ENCODE measurements at places on chromosomes 3 and 15.
A peak's percentile ranks its signal among the peaks of the same experiment; 100 is the strongest.

DNA sequence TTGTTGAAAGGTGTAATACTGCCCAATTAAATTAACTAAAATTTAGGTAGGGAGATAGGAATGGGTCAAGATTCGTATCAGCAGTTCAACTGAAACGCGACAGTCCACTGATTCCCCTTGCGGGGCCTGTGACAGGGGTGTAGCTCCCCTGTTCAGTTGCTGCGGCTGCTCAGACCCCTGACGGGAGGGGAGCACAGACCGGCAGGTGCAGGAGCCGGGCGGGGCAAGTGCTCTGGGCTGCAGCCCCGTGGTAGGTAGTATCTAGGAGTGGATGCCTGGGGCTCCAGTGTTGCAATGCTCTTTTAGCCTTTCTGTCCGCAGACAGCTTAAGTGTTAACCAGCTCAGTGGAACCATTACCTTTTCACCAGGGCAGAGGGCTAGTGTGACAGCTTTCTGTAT, 164.9 kb downstream of the ROBO2 start:
- no peak for DNase-seq

DNA sequence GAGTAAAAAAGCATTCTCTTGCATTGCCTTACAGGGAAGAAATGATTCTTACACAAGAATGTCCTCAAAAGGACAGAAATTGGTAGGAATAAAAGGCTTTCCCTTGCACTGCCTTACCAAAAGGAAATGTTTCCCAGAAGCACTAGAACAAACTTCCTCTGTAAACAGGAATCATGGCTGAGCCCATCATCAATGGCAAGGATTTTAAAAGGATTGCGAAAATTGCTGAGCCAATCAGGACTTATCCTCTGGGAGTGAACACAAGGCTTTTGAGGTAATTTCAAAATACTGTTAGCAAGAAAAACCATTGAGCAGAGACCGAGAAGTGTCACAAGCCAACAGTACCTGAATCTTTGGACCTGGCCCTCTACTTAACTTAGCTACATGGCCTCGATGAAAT, 897.3 kb downstream of the ROBO1 start:
- DNase-seq = no peak

DNA sequence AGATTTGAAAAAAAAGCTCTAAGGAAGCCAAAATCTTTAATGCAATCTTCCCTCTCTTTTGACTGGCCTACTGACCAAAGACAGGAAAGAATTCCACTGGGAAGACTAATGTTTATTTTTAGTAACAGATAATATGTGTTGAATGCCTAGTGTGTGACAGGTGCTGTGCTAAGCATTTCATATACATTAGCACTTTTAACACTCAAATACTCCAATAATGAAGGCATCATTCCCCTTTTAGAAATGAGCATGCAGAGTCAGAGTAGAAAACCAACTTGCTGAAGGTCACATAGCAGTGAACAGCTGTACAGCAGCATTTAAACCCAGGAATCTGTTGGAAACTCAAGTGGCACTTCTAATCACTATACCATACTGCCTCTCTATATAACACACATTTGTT, 170.6 kb downstream of the MINAR1 start:
- DNase-seq = no peak

GRCh38 chr3:21672303-21672702, 78.7 kb downstream of the ZNF385D start:
- DNase-seq = no peak

- no peak for DNase-seq
Measured at GRCh38 chr3:35646081-35646480, 6.8 kb downstream of the ARPP21 start.

DNA sequence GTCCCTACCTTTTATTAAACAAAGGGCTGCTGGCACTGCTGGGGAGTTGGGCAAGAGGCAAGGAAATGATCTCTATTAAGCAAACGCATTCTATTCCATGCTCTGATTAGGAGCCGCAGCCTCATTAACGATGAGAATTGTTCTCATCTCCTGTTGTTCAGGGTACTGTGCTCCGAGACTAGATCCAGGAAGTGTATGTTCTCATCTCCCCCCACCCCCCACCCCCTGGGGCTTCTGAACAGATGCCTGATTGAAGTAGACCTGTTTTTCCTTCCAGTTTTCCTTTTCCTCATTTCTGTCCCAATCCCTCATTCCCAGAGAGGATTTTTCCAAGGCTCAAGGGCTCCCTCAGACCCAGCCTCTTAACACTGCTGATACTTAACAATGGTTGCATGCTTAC, 81.6 kb upstream of the FEZF2 start:
- no peak for DNase-seq

- no peak for DNase-seq
Measured at GRCh38 chr3:154954757-154955156, 125.4 kb upstream of the MME start.

DNA sequence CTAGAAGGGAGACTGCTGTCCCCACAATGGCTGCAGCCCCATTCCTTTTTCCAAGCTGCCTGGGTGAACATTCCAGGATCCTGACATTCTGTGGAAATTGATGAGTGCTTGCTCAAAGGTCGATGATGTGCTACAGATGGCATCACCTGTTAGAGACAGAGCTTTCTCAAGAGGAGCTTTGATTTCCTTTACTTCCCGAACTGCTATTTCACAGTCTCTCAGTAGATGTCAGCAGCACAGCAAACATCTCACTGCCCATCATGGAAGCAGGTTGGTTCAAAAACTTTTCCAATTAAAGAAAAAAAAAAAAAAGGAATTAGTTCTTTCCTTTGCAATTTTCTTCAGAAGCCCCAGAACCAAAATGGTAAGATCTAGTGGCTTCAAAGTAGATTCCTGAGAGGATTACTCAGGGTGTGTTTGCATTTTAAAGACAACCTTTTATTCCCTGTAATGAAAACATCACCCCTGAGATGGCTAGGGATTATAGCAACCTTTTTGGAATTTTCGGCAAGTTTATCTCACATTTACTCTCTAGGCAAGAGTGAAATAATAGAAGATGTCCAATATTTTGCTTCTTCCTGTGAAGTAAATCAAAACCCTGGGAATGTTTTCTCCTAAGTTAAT, 44.8 kb downstream of the POLR2M start:
- no peak for DNase-seq

DNA sequence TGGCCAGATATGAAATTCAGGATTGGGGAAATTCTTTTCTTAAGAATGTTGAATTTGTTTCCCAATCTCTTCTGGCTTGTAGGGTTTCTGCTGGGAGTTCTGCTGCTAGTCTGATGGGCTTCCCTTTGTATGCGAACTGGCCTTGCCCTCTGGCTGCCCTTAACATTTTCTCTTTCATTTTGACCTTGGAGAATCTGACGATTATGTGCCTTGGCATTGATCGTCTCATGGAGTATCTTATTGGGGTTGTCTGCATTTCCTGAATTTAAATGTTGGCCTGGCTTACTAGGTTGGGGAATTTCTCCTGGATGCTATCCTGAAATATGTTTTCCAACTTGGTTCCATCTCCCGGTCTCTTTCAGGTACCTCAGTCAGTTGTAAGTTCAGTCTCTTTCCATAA, 152.2 kb downstream of the CFAP20DC start:
- DNase-seq = no peak

DNA sequence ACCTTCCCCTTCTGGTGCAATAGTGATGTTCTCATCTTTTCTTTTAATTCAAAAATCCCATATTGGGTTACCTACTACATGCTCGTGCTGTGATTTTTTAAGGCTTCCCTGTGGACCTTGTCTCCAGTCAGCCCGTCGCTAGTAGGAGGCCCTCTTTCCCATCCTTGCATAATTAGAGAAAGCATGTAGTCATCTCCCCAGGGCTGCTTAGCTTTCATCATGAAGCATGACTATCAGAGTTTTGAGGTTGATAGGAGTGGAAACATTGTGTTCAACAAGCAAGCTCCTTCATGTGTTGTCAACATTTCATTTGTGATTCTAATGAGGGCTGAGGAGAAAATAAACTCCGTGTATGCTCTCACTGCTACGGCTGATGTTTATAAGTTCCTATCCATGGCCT, 8.7 kb upstream of the LRTM1 start:
- no peak for DNase-seq

GRCh38 chr3:87354398-87354797, 78.0 kb upstream of the POU1F1 start:
- DNase-seq = no peak

GRCh38 chr3:3783210-3783609, 16.0 kb upstream of the LRRN1 start:
- DNase-seq = no peak

DNA sequence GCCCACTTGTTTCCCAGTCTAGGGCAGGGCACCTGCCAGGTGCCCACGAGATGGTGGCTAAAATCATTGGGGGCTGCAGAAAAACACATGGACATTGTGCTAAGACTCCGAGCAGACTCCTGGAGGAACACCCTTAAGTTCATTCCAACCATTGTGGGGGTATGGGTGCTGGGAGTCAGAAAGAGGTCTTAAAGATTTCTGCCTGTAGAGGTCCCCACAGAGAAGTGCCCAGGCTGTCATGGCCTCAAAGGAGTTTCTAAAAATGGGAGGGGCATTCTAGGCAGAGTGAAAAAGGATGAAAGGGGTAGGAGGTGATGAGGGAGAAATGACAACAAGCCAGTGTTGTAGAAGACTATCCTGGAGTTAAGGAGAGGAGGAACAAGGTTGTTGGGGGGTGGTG, 17.1 kb downstream of the RBP1 start:
- no peak for DNase-seq

DNA sequence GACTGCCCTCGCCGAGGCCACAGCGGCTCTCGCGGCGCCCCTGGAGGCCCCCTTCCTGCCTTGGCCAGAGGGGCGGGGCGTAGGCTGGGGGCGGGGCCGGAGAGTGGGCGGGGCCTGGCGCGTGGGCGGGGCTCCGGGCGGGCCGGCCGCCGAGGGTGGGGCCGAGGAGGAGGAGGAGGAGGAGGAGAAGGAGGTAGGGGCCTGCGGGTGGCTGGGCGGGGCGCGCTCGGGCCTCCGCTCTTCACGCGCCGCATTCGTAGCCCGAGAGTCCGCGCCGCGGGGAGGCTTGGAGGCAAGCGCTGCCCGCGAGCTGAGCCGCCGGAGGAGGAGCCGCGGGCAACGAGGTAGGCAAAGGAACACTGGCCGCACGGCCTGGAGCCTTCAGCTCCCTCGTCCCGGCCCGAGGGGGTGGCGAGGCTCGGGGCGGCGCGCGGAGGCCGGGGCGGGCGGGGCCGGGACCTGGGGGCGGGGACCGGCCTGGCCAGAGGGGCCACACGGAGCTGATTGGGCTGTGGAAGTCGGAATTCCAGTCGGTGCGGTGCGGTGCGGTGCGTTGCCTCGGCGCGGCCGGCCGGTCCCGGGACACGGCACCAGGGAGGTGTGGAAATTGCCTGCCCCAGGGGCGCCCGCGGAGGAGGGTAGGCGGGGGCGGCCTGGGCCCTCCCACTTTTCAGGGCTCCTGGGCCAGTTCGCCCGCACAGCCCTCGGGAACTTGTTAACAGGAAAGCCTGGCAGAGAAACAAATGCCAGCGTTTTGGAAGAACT, at the start of gene PPP2R3A:
TSS of gene PPP2R3A (plus strand) at position 223 of the 765 bp plus-strand sequence. CDS start 35,771 bp downstream, outside the sequence.
- peak; percentile 39 for DNase-seq

- no peak for DNase-seq
Measured at GRCh38 chr3:190130037-190130436, 9.3 kb upstream of the P3H2 start.

DNA sequence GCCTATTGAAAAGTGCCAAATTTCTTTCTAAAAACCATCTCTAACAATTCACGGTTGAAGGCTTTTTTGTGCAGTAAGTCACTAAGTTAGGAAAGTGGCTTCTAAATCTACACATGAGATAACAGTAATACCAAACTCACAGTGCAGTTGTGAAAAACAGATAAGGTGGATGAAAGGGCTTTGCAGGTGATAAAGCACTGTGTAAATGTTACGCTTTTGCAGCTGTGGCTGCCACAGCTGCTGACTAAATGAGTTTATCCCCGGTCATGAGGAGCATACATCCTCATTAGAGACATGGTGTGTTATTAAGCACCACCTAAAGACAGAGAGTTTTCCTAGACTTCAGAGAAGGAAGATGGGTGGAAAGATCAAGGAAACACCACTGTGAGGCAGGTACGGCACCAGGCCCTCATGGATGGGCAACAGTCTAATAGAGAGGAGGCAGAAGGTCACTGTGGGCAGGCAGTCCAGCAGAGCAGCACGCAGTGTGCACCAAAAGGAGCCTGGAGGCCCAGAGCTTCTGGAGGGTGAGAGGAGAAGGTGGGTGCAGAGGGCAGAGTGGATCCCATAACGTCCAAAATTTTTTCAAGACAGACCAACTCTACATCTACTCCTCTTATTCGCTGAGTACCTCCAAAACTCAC, 68.5 kb downstream of the FMN1 start:
- DNase-seq = no peak

GRCh38 chr3:16183601-16184270, 9.3 kb downstream of the GALNT15 start:
- no peak for DNase-seq

Measured in activated T-helper 1 cell treated with Interleukin-2 at 50 U/mL for 16 hours (primary cell).